ENCODE measurements at places on chromosomes 11 and 22.

- DNase-seq = no peak
Measured at GRCh38 chr11:61833471-61833870, 5.4 kb downstream of the FADS2 start.

- no peak for DNase-seq
Measured at GRCh38 chr11:68414496-68415221, 45.9 kb upstream of the PPP6R3 start.

- no peak for DNase-seq
Measured at GRCh38 chr11:72869831-72870230, 55.6 kb downstream of the ATG16L2 start.

DNA sequence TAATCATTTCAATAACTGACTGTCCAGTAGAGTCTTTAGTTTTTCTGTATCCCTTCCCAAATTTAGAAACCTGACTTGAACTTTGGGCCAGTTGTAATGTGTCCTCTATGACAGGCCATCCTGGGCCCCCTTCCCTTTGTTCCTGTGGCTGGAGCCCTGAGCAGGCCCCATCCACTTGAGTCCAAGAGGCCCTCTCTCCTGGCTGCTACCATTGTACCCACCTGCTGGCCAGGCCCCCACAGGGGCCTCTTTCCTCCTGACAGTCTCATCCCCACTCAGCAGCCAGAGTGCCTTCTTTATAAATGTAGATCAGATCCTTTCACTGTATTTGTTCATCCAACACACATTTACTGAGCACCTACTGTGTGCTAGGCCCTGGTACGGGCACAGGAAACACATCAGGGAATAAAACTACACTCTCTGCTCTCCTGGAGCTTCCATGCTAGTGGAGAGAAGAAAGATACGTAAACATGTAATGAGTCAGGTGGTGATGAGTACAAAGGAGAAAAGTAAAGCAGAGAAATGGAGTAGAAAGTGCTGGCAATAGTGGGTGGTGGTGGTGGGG lies 2.7 kb upstream of the LRP5 start:
- DNase-seq = no peak

- no peak for DNase-seq
Measured at GRCh38 chr11:119782739-119783072, 53.7 kb upstream of the NECTIN1 start.

DNA sequence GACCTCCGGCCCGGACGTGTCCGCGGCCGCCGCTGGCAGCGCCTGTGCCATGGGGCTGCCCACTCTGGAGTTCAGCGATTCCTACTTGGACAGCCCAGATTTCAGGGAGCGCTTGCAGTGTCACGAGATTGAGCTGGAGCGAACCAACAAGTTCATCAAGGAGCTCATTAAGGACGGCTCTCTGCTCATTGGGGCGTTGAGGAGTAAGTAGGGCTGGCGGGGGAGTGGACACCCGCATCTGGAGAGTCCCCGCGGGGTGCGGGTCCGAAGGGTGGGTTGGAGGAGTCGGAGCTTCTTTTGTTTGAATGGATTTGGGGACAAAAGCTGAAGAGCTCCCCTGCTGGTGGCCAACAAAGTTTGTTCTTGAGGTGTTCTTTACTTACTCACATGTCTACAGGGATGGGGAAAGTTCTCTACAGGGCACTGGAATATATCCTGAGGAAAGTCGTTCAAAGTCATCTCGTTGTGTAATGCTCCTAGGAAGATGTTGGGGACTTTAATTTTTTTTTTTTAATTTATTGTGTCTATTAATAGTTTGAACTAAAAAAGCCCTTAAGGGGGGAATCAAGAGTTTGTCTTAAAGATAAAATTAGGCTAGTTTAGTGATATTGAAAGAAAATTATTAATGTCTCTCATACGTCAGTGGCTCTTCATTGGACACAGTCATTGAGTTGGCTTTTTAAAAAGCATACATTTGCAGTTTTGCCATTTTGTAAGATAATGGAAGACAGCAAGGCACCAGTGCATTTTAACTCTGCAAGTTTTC lies 725 bp downstream of the ARHGAP42 start:
- DNase-seq = peak; percentile 65

DNA sequence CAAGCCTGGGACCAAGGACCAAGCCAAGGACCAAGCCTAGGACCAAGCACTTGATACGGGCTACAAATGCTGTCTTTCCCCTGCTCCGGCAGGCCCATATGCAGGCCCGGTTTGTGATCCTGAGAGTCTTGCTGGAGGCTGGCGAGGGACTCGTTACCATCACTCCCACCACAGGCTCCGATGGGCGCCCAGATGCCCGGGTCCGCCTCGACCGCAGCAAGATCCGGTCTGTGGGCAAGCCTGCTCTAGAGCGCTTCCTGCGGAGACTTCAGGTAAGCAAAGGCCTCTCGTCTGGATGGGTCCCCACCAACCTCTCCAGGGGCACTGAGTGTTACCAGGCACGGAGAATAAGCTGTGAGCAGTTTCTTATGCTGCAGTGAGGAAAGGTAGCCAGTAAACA lies 13.2 kb upstream of the BBS1 start:
- DNase-seq = no peak

- DNase-seq = no peak
Measured at GRCh38 chr11:62601122-62601371, 618 bp downstream of the MTA2 start.

DNA sequence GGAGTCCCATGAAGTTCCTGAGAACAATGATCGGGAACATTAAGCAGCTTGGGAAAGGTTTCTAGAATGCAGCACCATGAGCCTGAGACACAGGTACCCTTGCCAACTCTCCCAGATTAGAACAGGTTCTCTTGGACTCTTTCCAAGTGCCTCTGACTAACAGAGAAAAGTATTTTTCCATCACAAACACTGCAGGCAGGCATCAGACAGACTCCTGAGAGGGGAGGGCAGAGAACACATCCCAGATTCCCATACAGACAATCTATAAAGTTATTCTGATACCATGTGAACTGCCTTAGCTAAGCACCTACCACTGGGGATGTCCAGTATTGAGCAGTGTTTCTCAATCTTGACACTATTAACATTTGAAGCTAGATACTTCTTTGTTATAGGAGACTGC lies 27.3 kb downstream of the SERGEF start:
- no peak for DNase-seq

- DNase-seq = no peak
Measured at GRCh38 chr11:72088076-72088808, 7.6 kb downstream of the LRRC51 start.

DNA sequence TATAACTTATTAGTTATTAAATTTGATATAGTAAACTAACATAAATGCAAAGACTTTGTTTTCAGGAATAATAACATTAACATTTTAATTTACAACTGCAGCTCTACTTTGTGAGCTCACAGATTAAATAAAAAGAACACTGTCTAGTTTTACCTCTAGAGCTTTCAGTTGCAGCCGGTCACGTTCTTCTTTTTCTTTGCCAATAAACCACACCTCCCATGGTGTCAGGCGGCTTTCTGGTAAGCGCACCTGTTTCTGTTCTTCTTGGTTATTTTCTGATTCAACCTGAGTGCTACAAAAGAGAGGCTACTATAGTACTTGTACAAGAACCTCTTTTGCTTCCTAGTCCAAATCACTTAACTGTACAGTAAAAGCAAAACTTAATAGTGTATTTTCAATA lies 5.8 kb downstream of the CCDC34 start:
- no peak for DNase-seq

DNA sequence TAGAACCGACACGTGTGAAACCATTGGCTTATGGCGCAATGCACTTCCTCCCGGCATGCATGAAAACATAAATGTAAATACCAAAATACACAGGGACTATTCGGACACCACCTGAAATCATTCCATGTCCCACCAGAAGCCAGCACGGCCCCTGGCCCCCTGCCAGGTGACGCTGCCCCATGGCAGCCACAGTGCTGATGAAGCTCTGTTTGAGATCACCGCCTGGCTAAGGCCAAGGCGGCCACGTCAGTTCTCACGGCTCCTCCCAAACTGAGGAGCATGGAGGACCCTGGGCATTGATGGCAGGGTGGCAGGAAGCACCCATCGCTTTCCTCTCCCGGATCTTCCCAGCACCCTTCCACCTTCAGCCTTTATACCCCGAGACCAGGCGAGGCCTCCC lies 89.5 kb downstream of the CDKN1C start:
- DNase-seq = no peak

- no peak for DNase-seq
Measured at GRCh38 chr11:73852049-73852448, 24.6 kb downstream of the COA4 start.

Data from amygdala (tissue), 56 donors.